ENCODE measurements at places on chromosomes 5 and 9.

GRCh38 chr9:134412298-134412711, 86.0 kb downstream of the RXRA start:
- DNase-seq, result no peak

DNA sequence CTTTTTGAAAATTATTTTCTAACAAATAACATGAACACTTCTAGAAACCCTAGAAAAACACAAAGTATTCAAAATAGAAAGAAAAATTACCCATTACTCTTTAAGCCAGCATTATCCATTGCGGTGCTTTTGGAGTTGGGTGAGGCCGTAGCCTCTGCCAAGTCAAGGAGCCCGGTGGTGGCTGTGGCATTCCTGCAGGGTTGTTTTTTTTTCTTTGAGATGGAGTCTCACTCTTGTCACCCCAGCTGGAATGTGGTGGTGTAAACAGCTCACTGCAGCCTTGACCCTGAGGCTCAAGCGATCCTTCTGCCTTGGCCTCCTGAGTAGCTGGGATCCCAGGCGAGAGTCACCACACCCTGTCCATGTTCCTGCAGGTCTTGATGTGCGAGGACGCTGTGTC, 8.2 kb upstream of the AHRR start:
- DNase-seq, result no peak

DNA sequence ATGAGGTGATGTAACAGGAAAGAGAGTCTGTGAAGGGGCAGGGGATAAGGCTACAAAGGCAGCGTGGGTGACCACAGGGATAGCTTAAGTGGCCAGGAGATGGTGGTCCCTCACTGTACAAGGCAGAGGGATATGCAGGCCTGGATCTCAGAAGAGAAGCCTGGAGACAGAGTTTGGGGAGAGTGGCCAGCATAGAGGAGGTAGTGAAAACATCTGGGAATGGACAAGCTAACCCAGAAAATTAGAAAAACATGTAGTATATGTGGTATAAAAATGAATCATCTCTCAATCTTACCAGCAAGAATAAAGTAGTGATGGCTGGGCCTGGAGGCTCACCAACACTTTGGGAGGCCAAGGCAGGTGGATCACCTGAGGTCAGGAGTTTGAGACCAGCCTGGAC, 349.2 kb upstream of the KLF4 start:
- DNase-seq, result no peak

DNA sequence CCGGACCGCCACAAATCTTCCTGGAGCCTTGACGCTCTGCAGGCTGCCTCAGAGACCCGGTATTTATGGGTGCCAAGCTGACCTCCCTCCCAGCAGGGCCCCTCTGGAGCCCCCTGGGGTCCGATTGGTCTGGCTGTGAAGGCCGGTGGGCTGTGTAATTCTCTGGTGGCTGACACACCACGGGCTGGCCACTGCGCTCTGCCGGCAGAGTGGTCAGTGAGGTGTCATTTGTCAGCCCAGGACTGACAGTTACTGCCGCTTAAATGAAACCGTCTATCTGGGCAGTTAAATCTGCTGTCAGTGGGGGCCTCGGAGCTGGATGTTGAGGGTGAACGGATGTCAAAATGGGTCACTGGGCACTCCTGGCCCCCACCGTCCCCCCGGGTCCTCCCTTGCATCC, 10.7 kb downstream of the NR5A1 start:
- no peak for DNase-seq

- no peak for DNase-seq
Measured at GRCh38 chr5:149445739-149446369, 66.8 kb upstream of the IL17B start.

GRCh38 chr5:179954434-179954833, 46.7 kb upstream of the TBC1D9B start:
- DNase-seq, result no peak

GRCh38 chr5:169263591-169263990, 37.3 kb downstream of the SLIT3 start:
- no peak for DNase-seq

DNA sequence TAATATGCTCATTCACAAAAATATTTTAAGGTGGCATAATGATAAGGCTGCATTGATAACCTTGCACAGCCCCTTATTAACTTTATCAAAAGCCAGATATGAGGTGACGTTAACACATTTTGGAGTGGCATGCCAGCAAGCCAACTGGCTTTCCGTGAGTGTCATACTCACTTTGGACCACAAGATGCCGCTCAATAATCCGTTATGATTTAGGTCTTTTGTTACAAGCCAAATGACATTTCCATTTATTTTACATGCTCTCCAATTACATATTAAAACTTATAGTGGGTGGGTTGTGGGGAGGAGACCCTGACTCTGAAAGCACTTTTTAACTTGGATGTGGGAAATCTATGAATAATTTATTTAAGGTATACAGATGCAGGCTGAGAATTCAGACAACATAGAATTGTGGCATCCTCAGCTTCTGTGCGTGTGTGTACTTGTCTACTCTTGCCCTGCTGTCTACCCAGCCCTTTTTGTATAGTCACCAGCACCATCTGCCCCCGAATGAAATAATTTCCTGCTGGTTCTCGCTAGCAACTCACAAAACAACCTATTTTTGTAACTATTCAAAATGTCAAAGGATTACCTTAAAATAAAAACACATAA, 305.1 kb downstream of the PSAT1 start:
- DNase-seq, result no peak

DNA sequence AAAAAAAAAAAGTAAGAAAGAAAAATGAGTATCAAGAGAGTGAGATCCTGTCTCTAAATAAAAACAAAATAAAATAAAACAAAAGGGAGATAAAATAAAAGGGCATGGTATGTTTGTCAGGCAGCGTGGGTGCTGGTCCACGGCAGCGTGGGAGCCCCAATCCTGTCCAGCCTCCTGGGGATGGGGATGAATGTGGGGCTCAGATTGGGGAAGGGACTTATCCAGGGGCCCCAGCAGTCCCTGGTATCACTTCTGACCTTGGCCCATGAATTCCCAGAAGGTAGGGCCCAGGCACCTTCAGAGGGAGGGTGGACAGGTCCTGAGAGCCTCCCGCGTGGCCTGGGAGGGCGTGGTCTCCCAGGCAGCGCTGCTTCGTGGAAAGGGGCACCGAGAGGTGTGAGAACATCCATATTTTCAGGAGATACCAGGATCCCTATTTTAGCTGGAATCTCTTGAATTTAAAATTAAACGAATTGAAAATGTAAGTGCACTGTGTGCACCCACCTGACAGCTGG, 71.2 kb downstream of the ZNF354C start:
- DNase-seq, result no peak

DNA sequence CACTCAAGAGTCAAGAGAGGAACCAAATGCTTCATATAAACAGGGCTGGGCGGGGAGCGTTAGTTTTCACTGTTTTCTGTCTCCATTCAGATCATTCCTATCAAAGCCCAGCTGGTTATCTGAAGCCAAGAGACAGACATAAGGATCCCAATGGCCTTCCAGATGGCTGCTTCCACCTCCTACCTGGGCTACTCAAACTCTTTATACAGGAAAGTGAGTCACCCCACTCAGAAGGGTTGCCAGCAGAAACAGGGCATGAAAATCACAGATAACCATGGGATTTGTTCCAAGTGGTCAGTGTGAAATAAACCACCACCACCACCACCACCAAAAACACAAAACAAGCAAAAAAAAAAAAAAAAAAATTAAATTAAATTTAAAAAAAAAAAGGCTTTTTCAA, 5.5 kb downstream of the PRSS3 start:
- DNase-seq, result no peak

DNA sequence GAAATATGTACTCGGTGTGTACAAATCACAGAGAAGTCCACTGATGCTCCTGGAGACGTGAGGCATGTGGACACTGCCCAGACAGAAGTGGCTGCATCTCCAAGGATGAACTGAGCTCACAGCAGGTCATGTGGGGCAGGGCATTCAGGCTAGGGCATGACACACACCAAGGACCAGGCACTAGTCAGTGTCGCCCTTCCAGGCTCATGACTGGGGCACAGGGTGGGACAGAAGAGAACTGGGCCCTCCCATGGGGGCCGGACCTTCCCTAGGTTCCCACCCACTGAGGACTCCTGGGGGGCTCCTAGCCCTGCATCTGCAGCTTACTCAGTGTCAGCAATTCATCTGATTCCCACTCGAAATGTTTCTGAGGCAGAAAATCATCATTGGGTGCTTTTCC, 256.8 kb upstream of the IRX4 start:
- DNase-seq, result no peak

DNA sequence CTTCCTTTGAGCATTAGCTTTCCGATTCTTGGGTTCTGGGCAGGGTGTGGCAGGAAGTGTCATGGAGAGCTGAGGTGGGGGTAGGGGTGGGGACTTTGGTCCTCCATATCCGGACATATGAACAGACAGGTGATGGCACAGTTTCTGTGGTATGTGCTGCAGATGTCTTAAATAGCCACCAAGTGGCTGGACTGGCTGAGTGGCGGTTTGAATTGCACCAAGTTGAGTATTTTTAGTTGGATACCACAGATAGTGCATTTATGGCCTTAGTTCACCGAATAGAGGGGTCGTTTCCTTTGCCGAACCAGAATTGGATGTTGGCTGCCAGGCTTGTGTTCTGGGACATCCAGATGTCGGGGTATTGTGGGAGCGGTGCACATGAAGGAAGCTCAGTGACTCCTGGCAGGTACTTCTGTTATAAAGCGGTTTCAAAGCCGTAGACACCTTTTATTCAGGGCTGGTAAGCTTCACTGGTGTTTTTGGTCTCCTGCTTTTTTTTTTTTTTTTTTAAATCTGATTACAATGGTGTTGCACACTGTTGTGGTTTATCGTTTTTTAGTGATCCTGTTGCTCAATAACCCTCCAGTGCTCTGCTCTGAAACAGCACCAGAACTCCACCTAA, 15.1 kb upstream of the TNFAIP8 start:
- DNase-seq, result no peak

DNA sequence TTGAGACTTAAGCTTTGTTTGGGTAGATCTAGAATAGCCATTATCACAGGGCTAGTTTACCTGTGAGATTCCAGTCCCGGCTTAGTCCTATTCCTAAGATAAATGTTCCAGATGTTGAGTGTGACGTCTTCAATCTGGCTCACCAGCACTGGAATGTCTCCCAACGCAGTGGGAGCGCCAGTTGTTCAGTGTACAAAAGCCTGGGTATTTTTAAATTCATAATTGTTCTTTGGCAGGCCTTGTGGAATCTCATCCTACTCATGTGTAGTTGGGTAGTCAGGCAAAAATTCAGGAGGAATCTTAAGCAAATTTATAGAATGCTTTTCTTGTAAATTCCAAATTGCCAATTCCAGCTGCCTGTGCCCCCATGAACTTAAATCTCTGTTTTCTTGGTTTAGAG, 272.6 kb upstream of the KCNN2 start:
- DNase-seq, result no peak

- DNase-seq, result no peak
Measured at GRCh38 chr5:64773533-64773932, 4.8 kb downstream of the CWC27 start.

DNA sequence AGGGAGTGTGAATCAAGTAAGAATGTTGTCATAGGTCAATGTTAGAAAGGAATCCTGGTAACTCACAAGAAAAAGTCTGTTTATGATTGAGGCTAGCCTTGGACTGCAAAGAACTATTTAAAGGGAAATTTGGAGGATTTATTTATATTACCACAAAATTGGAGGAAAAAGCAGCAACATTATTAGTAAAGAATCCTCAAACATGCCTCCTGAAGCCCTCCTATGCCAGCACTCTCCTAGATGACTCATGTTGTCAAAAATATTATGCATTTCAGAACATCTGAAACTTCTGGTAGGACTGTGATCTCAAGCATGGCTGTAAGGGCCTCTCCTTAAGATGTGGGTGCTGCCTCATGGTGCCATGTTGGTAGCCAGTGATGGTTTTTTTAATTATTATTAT, 628.5 kb downstream of the CHSY3 start:
- no peak for DNase-seq

DNA sequence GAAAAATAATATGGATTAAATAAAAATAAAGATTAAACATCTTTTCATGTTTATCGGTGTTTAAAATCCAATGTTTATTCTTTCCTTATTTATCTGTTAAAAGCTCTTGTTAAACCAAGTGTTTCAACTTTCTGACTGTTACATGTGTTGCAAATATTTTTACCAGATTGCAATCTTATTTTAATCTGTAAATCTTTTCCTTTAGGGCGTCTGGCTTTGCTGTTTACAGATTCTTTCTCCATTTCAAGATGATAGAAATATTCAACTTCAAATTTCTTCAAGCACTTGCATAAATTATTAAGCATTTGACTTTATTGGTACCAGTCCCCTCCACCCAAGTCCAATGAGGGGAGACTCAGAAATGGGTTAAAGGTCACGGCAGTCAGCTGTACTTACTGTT, 16.9 kb upstream of the ABCA1 start:
- no peak for DNase-seq

GRCh38 chr5:17214893-17215292, 2.5 kb upstream of the BASP1 start:
- DNase-seq, result no peak

GRCh38 chr9:792331-793260, 48.9 kb upstream of the DMRT1 start:
- DNase-seq, result no peak

DNA sequence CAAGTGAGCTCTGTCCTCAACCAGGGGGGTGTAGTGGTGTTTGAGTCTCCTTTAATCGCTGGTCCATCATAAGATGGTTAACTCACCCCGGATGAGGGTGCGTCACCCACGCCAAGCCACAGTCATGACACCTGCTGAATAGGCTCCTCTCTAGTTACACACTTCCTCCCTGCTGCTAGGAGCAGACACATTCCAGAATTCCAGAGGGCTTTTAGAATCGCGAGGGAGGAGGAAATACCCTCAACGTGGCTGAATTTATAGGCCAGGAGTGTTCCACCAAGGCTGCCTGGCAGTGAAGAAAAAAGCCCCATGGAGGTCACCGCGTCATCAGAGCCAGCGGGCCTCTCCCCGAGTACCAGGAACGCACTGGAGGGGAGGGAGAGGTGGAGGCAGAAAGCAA, 5.1 kb downstream of the GLRX start:
- no peak for DNase-seq

DNA sequence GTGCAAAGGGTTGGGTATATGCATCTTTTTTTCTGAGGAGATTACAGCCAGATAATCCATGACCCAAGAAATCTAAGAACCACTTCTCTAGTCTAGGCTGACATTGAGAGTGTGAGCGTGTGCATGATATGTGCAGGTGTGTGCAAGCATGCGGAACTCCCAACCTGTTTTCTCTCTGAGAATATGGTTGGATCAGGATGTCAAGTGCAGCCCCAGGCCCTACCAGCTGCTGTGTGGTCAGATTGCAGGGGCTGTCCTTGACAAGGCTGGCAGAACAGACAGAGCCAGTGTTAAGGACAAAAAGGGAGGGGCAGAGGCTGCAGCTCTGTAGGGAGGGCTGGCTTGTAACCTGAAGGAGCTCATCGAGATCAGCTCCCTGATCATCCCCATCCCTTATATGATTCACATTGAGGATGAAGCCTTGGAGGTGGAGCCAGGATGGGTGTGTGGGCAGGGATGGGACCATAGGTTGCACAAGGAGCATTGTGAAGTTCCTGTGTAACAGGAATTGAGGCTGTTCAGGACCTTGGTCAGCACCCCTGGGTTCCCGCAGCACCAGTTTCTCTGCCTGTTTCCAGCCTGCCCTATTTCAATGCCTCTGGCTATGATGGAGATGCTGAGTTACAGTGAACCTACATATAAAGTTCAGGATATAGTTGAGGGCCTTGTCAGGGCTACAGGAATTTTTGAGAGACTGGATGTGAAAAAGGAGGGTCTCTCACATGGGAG, 52.6 kb upstream of the ARAP3 start:
- no peak for DNase-seq
